ENCODE measurements at places on chromosomes 11 and 22.

DNA sequence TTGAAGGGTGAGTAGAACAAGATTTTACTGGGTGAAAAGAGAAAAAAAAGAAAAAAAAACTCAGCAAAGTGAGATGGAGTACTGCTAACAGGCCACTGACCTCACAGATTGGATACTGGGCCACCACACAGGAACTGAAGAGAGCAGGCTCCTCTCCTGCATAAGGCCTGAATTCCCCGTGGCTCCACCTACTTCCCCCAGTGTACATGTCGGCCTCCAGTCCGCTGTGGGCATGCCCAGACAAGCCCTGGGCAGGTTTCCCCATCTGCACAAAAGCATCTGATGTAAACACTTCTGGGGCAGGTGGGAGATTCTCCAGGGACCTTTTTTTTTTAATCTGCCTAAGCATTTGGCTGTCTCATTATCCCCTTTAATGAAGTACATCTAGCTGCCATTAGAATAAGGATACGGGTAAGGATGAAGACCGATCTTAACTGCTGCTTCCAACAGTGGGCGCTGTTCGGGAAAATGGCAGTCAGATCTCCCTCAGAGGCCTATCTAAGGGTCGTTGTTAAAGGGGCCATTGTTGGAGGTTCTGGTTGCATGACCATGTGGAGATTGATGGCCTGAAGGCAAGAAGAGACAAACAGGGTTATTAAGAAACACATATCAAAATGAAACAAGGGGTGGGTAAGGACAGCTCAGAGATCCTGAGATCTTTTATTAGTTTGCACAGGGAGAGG is 48.5 kb downstream of the MS4A13 start:
- no peak for DNase-seq

DNA sequence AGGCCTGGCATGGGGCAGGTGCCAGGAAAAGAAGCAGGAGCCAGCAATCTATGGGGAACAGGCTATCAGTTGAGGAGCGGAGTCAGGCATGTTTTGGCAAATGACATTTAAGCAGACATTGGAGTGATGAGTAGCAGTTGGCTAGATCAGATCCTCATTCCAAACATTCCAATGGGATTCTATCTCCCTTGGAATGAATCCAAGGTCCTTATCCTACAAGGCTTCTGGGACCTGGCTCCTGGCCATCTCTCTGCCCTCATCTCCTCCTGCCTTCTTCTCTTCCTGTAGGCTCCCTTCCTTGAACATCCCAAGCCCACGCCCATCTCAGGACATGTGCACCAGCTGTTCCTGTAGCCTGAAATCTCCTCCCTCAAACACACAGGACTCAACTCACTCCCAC is 1074.5 kb downstream of the TBC1D22A start:
- DNase-seq: no peak

- no peak for DNase-seq
Measured at GRCh38 chr22:35313311-35314121, 13.8 kb downstream of the TOM1 start.

DNA sequence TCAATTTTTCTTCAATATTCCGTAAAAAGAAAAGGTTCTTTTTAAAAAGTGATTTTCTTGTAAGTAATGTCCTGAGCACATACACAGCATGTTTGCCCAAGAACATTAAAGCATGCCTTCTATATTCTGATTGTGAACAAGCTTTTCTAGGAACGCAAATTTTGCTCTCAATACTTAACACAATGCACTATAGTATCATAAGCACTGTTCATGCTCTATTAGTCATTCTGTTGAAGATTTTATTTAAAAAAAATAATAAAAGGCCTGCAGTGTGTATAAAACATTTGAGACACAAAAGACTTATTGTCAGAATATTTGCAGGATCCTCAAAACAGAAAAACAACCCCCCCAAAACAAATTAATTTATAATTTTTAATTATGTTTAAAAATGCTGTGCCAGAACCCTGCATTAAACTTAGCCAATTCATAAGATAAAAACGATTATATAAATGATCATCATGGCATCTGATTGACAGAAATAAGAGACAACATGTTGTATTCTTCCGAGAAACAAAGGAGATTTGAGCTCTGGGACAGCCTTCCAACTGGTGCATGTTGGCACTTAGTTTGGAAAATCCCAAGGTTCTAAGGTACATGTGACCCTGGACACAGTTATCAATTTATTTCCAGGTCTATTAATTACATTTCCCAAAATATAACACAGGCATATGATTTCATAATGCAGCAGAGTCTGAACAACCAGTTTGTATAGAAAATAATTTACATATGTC is 13.1 kb downstream of the MTMR2 start:
- DNase-seq: no peak

GRCh38 chr11:2766166-2766565 is 66.4 kb upstream of the KCNQ1OT1 start:
- no peak for DNase-seq

DNA sequence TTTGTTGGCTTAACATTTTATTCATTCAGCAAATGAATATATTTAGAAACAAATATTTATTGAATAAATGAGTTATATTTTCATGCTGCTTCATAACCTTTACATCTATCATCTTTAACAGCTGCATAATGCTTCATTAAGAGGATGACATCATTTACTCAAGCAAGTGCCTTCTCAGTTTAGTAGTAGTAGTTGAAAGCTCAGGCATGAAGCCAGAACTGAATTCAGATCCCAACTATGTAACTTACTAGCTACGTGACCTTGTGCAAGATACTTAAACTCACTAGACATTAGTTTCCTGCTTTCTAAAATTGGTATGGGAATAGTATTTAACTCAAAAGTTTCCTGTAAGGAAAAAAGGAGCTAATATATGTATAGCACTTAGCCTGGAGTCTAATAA is 90.3 kb downstream of the TMPRSS5 start:
- DNase-seq: no peak
